ELR (cell line): ENCODE measurements at places on chromosomes 7 and 10.

DNA sequence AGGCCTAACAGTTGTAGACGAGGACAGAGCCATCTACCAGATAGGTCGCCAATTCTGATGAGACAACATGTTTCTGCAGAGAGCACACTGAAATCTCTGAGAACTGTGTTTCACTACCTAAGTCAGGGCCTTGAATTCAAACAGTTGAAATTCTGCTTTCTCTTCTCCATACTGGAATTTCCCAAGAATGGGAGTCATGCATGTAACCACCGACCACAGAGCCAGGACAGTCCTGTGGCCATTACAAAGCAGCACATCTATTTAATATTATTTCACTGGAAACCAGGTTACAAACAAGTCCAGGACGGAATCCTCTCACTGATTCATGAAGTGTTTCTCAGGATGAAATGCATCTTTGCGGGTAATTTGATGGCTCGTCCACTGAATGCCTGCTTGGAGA, 62.0 kb upstream of the ST8SIA6 start:
- DNase-seq, result peak; percentile 44

DNA sequence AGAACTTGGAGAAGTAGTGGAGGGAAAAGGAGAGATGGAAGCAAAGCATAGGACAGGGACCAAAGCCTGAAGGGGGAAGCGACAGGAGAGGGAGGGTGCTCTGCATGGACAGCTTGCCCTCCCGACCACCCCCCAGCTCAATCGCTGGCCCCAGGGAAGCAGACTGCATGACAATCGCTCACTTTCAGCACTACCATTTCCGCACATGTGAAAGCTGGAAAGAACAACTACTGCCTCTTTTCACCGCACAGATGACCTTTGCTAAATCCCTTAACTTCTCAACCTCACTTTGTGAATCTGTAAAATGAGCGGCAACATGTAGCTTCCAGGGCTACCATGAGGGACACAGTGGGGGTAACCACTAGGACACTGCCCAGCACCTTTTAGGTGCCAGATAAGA, 17.1 kb downstream of the VOPP1 start:
- no peak for DNase-seq

DNA sequence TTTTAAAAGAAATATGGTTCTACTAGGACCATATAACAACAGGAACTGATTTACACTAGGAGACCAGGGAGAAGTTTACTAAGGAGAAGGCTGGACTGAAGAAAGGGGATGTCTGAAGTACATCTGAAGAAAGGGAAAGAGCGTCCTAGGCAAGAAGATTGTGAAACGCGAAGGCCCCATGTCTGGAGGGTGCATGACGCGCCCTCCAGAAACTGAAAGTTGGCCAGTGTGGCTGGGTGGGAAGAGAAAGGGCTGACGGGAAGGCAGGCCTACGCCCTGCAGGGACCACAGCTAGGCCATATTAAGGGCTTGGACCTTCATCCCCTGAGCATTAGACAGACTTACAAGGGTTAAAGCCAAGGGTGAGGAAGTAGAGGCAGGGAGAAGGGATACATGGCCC, 158.0 kb downstream of the TRIL start:
- no peak for DNase-seq

GRCh38 chr10:124217906-124218804, 124.8 kb upstream of the CHST15 start:
- DNase-seq, result no peak

DNA sequence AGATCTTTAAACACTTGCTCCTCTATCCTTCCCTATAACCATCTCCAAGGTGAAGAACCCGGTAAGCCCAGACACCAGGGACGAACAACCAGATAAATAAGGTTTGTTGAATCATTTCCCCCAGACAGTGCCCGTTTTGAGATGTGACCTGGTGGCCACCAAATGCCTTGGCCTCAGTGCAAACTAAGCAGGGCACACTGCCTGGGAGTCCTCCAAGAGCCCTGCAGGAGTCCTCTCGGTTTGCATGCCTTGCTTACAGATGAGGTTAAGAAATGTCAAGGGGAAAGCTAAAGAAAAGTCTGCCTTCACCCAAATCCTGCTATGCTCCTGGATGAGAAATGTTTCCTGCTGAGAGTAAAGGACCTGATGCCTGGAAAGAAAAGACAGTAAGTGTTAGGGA, 31.6 kb downstream of the SLIT1 start:
- no peak for DNase-seq

DNA sequence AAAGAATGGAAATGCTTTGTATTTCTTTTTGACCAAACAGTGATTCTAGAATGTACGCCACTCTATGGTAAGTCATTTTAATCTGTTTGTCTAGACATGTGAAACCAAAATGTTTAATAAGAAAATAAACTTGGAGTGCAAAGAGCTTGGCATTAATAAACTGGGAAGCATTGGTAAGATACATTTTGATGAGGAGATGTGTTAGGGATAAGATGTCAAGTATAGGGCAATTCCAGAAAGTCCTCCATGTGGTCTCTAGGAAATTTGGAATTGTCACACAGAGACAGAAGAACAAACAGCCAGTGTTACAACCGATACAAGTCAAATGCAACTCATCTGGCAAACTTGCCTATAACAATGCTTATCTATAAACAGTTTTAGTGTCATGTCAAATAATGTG, 410.7 kb upstream of the SEMA3A start:
- DNase-seq, result no peak

DNA sequence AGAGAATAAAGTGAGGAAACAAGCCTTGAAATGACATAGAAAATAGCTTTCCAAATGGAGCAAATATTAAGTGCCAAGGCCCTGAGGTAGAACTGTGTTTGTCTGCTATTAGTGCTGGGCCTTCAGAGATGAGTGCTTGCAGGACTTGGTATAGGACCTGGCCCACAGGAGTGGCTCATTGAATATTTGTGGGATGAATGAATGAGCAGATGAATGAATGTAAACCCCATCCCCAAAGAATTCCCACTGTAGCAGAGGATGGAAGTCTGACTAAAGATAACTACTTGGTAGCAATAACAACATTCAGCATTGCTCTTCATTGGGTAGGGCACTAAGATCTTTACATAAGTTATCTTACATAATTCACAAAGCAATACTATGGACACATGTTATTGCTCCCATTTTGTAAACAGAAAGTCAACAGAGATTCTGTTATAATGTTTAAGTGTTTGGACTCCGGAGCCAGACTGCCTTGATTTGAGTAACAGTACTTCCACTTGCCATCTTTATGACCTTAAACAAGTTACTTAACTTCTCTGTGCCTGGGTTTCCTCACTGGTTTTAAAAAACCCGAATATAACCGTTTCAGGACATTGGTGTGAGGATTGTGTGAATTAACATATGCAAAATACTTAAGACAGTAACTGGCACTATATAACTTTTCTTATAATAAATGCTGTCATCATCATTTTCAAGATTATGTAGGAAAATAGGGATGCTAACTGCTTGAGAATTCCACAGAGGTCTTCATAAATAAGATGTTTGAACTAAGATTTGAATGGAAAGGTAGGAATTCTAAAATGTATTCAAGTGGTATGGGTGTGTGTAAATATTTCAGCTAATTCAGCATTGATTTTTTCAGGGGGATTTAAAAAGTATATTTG, 141.9 kb downstream of the PRKG1 start:
- DNase-seq, result no peak

DNA sequence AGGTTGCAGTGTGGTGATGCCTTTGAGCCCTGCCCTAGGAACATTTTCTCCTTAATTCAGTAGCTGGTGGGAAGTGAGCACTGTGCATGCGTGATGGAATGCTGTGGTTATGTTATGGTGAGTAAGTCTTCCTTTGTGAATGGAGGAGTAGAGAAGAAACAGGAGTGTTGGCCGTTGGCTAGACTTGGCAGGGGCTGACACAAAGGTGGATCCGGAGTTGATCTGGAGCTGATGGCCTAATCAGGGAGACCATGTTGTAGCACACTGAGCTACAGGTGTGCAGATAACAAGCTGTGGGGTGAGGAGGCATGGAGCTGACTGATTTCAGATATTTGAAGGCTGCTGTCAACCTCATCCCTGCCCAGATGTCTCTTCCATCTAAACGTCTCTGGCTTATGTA, 122.3 kb downstream of the CNNM2 start:
- peak; percentile 84 for DNase-seq

- no peak for DNase-seq
Observed at GRCh38 chr10:34679177-34679576, 135.9 kb downstream of the PARD3 start.

DNA sequence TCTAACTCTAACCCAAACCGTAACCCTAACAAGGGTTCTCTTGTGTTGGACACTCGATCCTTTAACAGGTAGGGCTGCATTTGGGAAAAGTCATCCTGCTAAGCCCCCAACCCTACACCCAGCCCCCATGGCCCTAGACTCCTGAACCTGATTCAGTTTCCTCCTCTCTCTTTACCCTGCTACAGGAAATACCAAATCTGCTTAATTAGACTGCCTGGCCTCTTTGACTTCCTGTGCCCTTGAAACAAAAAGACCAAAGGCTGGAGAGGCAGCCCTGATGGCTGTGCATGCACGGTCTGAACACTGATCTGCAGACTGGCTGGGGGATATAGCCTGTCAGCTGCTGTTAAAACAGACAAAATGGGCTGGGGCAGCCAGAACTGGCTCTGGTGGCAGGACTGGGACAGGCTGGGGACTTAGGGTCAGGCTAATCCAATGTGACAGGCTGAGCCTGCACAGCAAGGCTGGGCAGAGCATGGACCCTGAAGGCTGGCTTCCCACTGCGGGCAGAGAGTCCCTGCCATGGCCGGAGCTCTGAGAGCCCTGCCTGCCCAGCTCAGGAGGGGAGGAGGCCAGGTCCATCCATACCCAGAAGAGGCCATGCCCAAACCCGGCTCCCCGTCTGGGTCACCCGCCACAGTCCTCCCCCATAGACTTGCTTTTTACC, 51.0 kb upstream of the MSMB start:
- DNase-seq, result peak; percentile 23

GRCh38 chr10:110414548-110415309, 83.0 kb upstream of the DUSP5 start:
- DNase-seq, result peak; percentile 88

GRCh38 chr7:15609287-15609686, 47.5 kb upstream of the AGMO start:
- DNase-seq, result no peak

DNA sequence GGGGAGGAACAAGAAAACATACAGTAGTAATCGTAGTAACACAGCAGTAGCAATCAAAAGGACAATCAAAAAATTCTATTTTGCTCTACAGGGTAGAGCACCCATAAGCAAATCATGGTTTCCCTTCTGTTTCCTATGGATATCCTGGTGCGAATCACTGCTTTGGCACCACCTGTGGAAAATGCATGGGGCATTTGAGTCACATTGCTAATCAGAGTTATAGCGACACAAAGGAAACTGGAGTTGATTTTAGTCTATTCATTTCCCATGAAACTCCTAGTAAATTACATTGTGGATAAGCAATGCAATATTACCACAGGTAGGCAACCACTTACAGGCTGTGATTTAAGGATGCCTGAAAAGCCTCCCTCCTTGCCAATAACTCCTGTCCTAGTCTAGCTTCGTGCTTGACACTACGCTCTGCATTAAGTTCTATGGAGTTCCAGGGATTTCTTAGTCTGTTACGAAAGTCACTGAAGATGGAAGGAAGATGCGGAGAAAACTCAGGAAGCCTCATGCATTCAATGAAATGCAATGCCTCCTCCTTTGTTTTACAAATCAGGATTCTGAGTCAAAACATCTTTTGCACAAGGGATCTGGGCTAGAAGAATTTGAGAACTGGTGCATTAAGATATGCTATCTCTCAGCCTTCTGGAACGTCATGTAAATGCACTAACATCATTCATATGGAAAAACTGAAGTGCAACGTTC, 188.4 kb downstream of the DGKI start:
- no peak for DNase-seq

- peak; percentile 58 for DNase-seq
Observed at GRCh38 chr7:123154231-123154860, 45.4 kb downstream of the SLC13A1 start.

DNA sequence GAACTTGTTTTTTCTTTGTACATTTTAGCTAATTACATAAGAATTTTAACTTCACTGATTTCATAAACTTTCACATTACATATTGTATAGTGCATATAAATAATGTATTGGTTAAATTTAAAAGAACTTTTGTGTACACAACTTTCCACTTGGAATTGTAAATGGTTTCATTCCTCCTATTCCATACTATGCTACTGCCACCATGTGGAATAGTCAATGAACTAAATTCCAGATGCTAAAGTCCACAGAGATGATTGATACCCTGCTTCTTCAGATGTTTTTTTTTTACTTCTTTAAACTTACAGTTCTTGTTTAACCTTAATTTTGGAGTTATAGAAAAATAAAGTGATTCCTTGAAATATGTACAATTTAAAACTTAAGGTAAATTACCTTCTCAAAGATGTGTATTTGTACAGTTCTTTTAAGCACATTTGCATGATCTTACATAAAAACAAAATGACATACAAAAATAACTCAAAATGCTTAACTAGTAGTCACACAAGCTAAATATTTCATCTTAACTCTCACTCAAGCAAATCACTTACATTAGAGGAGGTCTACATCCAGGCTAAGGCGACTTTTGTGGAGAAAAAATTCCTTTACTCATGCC, 247.6 kb upstream of the HGF start:
- peak; percentile 43 for DNase-seq

DNA sequence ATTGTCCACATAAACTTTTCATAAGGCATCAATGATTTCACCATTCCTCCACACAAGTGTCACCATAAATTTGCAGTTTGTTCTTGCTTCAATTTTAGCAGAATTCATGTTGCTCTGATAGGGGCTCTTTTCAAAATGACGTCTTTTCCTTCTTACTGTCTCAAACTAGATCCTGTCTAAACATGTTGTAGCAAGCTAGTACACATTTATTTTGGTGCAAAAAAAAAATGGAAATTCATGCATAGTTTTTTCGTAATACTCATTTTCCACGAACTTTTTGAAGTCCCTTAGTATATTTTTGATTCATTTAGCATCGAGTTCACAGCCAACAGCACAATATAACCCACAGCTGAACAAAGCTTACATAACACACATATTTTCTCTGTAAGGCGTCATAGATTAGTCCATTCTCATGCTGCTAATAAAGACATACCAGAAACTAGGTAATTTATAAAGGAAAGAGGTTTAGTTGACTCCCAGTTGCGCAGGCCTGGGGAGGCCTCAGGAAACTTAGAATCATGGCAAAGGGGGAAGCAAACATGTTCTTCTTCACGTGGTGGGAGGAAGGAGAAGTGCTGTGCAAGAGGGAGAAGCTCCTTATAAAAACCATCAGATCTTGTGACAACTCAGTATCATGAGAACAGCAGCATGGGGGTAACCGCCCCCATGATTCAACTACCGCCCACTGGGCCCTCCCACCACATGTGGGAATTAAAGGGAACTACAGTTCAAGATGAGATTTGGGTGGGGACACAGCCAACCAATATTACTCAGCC, 301.5 kb downstream of the CCDC3 start:
- DNase-seq, result no peak
